ENCODE measurements at places on chromosomes 7 and 10. TPM values are rescaled to one million over a fixed set of nuclear protein-coding genes. Genes with fewer than 3 reads are reported as not detected.

The PON1 gene
- 1.0 TPM for total RNA-seq

The CRHR2 gene
- 0.05 TPM for total RNA-seq

The COBL gene
- 4.1 TPM for total RNA-seq

The ADIRF gene
- not detected for total RNA-seq

The EPHB6 gene
- total RNA-seq, result 0.50 TPM

The HHEX gene
- 12.7 TPM for total RNA-seq

The SPAM1 gene
- not detected for total RNA-seq

The OPALIN gene
- not detected for total RNA-seq

The GCK gene
- total RNA-seq, result not detected

The GNAT3 gene
- total RNA-seq, result not detected

The TAS2R41 gene
- not detected for total RNA-seq

The RAPGEF5 gene
- total RNA-seq, result 0.16 TPM

The SHOC2 gene
- total RNA-seq, result 21.2 TPM

Measured in A549 treated with Mapracorat at 1 μM for 4 hours (cell line).